ENCODE measurements at places on chromosomes 4 and X.

DNA sequence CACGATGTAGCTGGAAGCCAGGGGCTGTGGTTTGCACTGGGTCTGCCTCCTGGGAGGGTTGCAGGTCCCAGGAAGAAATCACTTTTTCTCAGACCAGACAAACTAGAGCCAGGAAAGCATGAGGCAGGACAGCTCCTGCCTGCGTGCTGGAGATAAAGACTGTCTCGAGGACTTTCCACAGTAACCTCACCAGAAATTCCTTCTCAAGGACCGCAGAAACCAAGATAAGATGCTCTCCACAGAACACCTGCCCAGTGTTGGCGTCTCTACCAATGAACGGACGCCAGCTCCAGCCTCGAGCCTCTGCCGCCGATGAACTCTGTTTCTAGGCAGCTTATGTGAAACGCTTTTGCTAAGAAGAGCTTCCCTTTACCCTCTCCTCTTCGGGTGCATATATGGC is 76.9 kb upstream of the AFAP1 start:
- no peak for DNase-seq

- DNase-seq, result no peak
Measured at GRCh38 chr4:1244081-1244977, 4.6 kb downstream of the CTBP1 start.

GRCh38 chr4:57113870-57114269 is 3.7 kb upstream of the IGFBP7 start:
- no peak for DNase-seq

- DNase-seq, result no peak
Measured at GRCh38 chr4:83231620-83232076, 53.0 kb downstream of the COQ2 start.

GRCh38 chr4:16969696-16970135 is 71.3 kb upstream of the LDB2 start:
- DNase-seq, result no peak

DNA sequence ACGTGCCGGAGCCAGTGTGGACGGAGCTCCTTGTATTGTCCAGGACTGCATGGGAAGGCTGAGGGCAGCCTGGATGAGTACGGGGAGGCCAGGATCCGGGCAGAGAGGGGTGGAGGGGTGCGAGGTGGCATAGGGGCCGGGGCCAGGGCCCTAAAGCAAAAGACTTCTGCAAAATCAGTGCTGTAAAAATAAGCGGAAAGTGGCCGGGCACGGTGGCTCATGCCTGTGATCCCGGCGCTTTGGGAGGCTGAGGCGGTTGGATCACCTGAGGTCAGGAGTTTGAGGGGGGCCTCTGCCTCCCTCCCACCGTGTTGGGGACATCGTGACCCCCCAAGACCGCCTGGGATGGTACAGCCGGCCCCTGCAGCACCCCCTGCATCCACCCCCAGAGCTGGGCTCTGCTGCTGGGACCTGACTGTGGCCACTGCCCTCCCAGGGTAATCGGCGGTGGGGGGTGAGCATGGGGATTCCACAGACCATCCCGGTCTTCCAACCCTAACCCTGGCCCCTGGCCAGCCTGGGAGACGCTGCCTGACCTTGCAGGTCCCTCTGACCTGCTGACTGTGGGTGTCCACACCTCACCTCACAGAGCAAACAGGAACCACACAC is 23.4 kb upstream of the PLCXD1 start:
- DNase-seq, result no peak

Data from stimulated activated CD4-positive, alpha-beta T cell treated with anti-CD3 and anti-CD28 coated beads, Interleukin-1b, Interleukin-23, amount 100 ng/mL, for 1 hour (primary cell).